ENCODE measurements at places on chromosomes 11 and 22.
A peak's percentile ranks its signal among the peaks of the same experiment; 100 is the strongest.

DNA sequence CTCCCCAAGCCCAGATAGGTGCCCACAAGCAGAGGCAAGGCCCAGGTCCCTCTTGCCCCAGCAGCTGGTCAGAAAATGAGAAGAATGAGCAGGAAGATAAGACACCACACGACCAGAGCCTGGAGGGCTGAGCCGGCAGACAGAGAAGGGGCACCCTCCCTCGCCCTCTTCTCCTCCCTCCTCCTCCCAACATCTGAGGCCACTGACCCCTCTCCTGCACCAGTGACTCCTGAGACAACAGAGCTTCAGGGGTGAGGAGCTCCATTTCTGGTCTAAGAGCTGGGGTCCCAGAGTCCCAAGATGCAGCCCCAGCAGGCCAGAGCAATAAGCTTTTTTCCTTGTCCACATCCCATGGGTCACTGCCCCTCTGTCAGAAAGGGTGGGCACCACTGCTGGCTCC lies 159.2 kb downstream of the TRIM29 start:
- DNase-seq, result no peak

GRCh38 chr11:20213790-20214189 lies 53.5 kb upstream of the DBX1 start:
- no peak for DNase-seq

DNA sequence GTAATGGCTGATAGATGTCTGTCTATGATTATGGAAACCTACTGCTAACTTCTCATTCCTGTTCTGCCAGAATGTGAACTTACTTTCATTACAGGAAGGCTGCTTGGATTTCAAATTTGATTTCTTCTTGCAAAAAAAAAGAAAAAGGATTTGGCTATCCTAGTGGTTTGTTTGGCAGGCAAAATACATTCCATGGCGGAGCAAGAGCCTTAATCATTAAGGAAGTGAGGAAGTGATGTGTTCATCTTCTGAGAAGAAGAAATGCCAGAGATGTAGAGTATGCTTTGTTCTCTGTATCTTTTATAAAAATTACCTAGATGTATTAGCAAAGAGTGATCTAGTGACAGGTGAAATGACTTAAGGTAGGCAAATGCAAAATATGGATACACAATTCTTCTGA lies 356.3 kb downstream of the SOX6 start:
- no peak for DNase-seq

GRCh38 chr11:1304380-1304779 lies 5.1 kb downstream of the TOLLIP start:
- DNase-seq, result no peak

DNA sequence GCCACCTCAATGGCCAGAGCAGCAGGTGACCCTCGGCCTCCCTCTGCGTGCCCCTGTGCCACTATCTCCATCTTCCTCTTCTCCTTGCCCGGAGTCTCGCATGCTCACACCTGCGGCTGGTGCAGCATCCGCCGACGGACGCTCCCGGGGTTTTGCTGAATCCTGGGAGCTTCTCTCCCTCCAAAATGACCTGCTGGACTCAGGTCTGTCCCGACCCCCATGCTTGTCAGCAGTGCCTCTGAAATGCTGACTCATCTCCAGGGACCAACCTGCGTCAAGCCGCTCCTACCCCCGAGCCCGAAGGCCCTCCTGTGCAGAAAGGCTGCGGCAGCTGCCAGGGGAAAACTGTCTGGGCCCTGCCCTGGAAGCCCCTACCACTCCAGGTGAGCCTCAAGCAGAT lies 58.4 kb downstream of the CELSR1 start:
- DNase-seq, result no peak

- DNase-seq, result no peak
Observed at GRCh38 chr22:20672082-20672424, 101.9 kb upstream of the SERPIND1 start.

DNA sequence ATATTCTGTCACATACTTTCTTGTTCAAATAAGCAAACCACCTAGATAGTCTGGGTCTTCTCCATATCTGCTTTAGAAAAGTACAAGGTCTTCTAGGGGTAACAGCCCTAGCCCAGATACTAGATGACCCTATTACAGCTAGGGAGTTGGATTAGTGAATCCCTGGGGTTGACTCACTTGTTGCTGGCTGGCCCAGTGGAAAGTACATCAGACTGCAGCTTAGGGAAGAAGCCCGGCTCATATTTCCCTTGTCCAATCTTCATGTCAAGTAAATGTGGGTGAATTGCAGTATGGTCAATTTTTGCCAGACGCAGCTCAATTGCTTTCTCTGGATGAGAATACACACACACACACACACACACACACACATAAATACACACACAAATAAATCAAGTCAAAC lies 79.1 kb upstream of the SCUBE2 start:
- no peak for DNase-seq

GRCh38 chr11:57547854-57548377 lies 10.5 kb downstream of the SMTNL1 start:
- DNase-seq, result no peak

GRCh38 chr11:45269678-45270077 lies 16.5 kb downstream of the SYT13 start:
- no peak for DNase-seq

DNA sequence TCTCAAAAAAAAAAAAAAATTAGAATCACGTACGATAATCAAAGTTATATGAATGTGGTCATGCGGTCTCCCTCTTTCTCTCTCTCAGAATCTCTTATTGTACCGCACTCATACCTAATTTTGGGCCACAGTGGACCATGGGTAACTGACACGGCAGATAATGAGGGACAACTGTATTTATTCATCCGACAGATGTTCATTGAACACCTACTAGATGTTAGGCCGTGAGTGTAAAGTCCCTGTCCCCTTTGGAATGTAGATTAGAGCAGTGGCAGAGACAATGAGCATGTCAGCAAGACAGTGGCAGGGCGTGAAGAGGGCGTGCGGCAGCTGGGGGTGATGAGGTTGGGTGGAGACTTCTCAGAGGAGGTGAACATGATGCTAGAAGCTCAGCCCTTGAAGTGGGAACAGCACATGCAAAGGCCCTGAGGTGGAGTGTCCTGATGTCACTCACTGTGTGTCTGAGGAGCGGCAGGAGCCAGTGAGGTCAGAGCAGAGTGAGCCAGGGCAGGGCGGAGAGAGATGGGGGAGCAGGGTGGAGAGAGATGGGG lies 25.1 kb downstream of the CACNA1I start:
- no peak for DNase-seq

GRCh38 chr11:66789097-66789890 lies 53.9 kb upstream of the RCE1 start:
- DNase-seq, result no peak

DNA sequence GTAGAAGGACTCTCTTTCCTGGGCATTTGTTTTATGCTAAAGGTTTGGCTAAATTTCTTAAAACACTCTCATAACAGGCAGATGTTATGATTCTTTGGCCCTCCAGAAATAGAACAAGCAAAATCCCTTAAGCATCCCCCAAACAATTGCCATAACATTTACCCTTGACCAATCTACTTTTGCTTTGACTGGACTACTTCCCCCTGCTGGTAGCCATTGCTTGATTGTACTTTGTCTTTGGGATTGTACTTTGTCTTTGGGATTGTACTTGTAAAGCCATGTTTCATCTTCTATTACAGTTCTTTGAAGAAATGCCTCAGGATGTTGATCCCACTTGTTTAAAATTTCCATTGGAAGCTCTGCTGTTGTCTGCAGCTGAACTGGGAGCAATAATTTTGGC lies 53.3 kb upstream of the GLYAT start:
- no peak for DNase-seq

- no peak for DNase-seq
Observed at GRCh38 chr11:75530577-75530976, 4.8 kb upstream of the GDPD5 start.

DNA sequence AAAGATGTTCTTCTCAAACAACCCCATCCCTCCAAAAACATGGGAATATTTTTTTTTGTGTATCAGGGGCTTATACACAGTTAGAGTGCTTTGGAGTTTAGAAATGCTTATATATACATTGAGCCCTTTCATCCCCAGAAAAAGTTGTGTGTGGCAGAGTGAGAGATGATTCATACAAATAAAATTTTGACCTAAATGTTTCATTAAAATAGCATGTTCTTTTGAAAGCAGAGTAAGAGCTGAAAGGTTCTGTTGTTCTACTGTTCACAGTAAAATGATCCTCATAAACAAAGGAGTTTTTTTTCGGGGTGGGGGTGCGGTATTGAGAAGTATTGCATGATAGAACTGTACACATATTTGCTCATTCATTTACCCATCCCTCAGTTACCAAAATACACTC lies 512.4 kb downstream of the DLG2 start:
- DNase-seq, result no peak

- no peak for DNase-seq
Observed at GRCh38 chr22:25449781-25450317, 114.6 kb upstream of the GRK3 start.

DNA sequence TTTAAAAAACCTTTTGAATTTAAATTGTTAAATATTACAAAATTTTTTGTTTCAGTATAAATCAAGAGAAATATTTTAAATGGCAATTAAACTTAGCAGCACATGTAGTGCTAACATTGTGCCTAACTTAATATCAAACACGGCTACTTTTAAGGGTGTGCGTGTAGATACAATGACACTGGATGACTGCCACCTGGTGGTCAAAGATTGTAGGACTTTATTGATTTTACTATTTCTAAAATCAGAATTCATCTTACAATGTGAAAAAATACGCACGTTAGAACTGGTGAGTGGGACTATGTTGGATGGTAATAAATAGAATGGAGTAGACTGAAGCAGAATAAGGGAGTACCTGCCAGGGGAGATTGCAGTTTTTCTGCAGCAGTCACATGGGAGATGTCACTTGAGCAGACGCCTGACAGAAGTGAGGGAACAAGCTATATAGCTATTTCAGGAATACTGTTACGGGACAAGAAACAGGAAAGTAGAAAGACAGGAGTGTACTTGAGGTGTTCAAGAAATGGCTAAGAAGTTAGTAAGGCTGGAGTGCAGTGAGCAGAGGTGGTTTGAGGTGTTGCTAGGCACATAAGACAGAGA lies 52.9 kb downstream of the UVRAG start:
- DNase-seq, result peak; percentile 9

Data from stimulated activated CD4-positive, alpha-beta T cell treated with anti-CD3 and anti-CD28 coated beads, Interleukin-1b, Interleukin-23, amount 100 ng/mL, for 1 hour (primary cell).